ENCODE measurements at places on chromosomes 7 and 10.

DNA sequence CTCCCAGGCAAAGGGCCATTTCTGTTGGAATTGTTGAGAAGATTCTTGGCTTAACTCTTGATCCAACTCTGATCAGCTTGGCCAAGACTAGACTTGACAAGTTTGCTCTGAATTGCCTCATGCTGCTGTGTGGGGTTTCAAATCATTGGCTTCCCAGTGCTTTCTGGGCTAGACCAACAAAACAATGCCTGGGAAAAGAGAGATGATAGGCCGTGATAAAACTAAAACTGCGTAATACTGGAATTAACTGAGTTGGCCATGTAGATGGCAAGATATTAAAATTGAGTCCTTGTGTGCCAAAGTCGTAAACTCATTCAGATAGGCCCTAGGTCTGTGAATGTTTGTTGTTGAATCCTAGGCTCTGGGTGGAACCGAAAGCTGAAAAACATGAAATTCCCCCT is 222.6 kb downstream of the MGMT start:
- DNase-seq = no peak

GRCh38 chr10:1109795-1110673 is 53.8 kb downstream of the WDR37 start:
- peak; percentile 5 for DNase-seq

- no peak for DNase-seq
Measured at GRCh38 chr7:73626814-73627213, 2.5 kb upstream of the MLXIPL start.

- DNase-seq = no peak
Measured at GRCh38 chr7:103658055-103659005, 212.3 kb upstream of the SLC26A5 start.

DNA sequence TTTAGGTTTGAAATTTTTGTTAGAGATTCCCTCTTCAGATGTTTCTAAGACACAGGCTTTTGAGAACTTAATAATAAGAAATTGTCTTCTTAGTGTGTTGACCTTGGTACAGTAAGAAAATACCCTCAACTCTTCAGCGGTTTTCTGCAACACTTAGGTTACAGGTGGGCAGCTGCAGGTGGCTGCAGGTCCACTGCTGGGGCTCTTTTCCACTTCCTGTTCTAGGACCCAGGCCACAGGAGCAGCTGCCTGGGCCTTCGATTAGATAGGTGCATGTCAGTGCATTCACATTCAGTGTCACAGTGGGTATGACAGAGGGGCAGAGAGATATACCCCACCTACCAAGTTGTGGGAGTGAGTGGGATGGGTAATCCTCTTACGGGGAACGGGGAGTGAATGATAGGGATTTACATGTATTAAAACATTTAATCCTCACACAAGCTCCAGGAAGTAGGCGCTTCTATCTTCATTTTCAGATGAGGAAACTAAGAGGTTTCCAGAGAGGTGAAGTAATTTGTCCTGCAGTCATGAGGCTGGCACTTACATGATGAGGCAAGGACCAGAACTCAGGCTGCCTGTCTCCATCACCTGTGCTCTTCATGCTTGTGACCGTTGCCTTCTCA is 20.2 kb upstream of the SUV39H2 start:
- DNase-seq = peak; percentile 21

DNA sequence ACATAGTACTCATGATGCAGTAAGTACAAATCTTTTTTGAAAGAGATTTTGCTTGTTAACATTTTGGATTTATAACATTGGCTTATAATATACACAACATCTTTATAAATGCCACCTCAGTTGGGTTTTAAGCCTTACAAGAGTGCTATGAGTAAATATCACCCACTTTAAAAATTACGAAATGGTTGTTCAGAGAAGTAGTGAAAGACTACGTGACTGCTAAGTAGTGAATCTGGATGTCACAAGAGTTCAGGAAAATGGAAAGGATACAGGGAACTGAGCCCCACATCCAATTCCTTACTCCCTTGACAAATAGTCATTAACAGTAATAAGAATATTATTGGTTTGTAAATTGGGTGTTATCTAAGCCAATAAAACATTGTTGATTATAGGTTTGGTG is 20.0 kb downstream of the TMEM106B start:
- no peak for DNase-seq

- DNase-seq = no peak
Measured at GRCh38 chr7:39709768-39710311, 86.5 kb downstream of the RALA start.

- DNase-seq = peak; percentile 62
Measured at GRCh38 chr10:110600487-110601101, 33.1 kb downstream of the SMC3 start.

DNA sequence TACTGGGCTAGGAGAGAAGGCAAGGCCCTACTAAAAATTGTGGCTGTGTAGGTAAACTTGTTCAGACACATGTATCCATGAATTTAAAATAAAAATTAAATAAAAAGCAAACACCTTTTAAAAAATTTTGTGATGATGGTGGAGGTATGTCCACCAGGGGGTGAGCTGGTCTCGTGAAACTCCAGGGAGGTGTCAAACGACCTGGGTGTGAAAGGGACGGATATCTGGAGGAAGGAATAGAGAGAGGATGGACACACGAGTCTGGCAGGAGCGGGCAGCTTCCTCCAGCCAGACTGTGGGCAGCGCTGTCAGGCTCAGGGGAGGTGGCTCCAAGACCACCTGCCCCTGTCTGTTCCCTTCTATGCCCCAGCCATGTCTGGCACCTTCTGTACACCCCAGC is 34.8 kb upstream of the DMBT1 start:
- no peak for DNase-seq

GRCh38 chr10:3220853-3221252 is 48.3 kb upstream of the PITRM1 start:
- DNase-seq = no peak

- DNase-seq = peak; percentile 53
Measured at GRCh38 chr10:126504063-126504760, 115.9 kb upstream of the ADAM12 start.

GRCh38 chr7:16169537-16169936 is 251.8 kb downstream of the CRPPA start:
- DNase-seq = no peak

DNA sequence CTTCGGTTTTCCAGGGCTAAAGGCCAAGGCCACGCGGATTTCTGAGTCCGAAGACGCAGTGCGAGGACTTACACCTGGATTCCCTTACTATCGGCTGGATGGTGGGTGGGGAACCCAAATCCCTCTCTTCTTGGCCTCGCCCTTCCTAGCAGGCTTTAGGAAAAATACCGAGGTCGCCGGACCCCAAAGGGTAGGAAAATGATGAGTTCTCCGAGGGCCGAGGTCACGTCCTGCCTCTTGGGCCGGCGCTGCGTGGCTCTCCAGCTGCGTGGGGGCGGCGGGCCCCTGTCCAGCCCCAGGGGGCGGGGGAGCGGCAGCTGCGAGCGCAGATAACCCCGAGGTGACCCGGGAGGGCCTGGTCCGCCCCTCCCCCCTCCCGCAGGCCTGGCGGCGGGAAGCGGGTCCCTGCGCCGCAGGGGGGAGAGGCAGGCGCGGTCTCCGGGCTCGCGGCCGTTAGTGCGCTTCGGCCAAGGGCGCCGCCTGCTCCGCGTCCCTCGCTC is 805 bp upstream of the HMX3 start:
- DNase-seq = no peak

GRCh38 chr10:58064714-58065528 is 202.8 kb downstream of the IPMK start:
- peak; percentile 27 for DNase-seq

GRCh38 chr10:71696628-71697326 is 22.8 kb downstream of the C10orf105 start:
- peak; percentile 49 for DNase-seq

GRCh38 chr10:116737627-116738327 is 4.6 kb downstream of the HSPA12A start:
- DNase-seq = no peak

DNA sequence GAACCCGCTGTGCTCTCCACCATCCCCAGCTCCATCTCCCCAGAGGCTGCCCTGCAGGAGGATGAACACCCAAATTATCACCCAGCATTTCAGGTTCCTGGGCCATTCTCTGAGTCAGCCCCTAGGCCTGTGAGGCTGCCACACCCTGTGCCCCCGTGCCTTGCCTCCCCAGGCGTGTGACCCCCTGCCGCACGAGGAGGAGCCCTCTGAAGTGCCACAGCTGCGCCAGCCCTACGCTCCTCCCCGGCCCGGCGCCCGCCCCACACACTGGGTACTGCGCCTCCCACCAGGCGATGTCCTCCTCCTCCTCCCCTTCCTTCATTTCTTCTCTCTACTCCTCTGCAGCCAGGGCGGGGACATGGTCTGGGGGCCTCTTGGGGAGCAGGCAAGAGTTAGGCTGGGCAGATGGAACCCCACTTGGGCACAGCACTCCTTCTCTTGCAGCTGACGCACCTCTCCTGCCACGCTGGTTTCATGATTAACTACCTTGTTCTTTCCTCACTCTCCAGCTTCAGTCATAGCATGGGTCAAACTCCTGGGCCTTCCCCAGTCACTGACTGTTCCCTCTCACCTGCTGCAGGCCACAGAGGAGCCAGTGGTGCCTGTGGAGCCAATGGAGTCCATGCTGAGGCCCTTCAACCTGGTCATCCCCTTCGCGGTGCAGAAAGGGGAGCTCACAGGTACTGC is 12.7 kb upstream of the ATP6V1F start:
- DNase-seq = no peak

GRCh38 chr7:90053094-90053493 is 101.2 kb upstream of the STEAP1 start:
- DNase-seq = no peak

DNA sequence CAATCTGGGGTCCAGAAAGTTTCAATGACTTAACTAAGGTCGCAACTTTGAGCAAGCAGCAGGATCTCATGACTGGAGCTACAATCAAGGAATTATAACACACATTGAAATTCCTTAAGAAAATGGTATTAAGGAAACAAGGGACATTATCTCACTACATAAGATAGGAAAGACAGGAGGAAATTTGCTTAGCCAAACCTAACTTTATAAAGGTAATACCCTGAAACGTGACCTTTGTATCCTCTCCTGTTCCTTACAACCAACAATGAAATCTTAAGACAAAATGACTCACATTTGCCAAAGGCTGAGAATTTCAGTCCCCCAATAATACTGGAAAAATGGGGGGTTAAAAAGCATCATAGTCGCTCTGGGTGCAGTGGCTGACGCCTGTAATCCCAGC is 218.9 kb upstream of the LYZL1 start:
- no peak for DNase-seq

- peak; percentile 10 for DNase-seq
Measured at GRCh38 chr7:115145512-115145911, 223.6 kb downstream of the MDFIC start.

DNA sequence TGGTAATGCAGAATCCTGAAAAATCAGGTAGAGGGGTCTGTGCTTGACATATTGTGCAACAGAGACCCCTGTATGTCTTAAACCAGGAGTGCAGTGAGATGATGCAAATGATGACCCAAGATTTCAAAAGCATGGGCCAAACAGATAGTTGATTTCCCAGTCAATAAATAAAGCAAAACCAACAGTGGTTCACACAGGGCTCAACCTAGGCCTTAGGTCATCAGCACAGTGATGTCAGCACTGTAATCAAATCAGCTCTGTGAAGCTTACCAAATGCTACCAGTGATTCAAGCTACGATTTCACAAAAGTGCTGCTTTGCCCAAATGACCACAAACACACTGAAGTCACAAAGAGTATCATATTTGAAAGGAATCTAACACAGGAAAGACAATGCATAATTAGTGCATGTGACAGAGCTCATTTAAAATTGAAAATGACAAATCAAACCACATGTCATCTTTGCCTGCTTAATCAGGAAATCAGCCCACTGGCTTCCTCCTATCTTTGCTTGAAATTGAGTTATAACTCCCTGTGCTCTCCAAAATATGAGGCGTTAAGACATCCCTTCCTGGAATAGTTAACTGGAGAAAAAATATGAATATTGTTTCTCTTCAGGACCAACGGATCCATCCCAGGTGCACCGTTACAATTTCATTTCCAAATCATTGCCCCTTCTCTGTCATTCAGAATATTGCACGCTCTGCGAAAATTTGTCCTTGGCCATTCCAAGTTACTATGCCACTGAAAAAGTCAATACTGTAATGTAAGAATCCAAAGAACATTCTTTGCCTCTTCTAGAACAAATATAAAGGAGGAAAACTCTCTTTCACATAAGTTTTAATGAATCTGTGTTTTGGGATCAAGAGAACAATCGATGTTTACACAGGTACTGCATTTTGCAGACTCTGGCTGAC is 41.9 kb upstream of the ASL start:
- peak; percentile 11 for DNase-seq

DNA sequence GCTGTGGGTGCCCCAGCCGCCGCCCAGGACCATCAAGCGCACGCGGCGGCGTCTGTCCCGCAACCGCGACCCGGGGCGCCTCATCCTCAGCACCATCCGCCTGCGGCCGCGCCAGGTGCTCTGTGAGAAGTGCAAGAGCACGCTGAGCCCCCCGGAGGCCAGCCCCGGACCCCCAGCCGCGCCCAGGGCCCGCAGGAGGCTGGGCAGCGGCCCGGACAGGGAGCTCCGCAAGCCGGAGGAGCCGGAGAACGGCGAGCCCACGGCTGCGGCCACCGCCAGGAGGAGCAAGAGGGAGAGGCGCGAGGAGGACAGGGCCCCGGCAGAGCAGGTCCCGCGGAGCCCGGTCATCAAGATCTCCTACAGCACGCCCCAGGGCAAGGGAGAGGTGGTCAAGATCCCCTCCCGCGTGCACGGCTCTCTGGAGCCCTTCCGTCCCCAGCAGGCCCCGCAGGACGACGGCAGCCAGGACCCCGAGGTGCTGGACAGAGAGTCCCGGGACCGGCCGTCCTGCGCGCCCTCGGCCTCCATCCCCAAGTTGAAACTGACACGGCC is 8.0 kb downstream of the PWWP2B start:
- DNase-seq = no peak

DNA sequence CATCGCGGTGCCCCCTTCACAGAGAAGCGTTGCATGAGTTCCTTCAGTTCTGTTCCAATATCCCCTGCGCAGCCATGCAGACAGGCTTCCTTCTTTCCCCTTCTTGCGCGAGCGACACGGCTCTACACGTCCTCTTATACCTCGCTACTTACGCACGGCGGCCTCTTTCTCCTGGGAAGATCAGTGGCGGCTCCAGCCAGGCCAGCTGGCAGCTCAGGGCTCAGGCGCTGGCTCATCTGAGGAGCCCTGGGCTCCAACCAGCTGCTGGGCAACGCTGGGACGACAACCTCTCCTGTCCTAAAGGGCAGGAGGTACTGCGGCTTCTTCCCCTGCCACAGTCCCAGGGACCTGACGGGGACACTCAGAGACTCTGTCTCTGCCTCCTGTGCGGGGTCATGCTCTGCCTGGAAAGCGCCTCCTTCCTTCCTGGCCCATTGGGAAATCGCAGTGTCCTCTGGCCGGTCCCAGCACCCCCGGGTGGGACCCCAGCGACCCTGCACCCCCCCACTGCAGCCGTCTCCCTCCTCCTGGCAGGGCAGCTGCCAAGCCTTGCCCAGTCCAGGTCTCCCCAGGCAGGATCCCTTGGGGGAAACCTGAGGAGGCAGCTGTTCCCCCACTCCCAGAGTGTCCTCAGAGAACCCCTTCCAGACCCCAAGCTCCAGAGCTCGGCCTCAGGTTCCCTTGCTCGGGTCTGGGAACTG is 5.0 kb upstream of the FAM20C start:
- no peak for DNase-seq

DNA sequence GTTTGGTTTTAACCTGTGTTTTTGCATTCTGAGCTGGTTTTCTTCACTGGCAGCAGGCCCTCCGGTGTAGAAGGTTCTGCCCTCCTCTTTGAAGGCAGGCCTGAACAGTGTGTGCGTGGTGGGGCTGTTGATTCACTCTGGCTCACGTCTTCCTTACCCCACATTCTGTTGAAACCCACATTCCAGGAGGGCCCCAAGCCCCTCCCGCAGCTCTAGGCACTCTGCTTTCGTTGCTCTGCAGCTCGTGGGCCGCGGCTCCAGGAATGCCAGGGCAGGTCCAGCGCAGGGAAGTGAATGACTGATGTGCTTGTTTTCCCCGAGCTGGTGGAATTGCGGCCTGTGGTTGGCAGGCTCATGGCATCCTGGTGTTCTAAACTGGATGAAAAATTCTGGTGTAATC is 49.0 kb downstream of the HTRA1 start:
- no peak for DNase-seq
